Adipocyte (in vitro differentiated cells): ENCODE measurements at places on chromosomes 12 and 14.

- no peak for DNase-seq
These were observed 405.7 kb downstream of the RAD51B start for GRCh38 chr14:68225321-68225720.

DNA sequence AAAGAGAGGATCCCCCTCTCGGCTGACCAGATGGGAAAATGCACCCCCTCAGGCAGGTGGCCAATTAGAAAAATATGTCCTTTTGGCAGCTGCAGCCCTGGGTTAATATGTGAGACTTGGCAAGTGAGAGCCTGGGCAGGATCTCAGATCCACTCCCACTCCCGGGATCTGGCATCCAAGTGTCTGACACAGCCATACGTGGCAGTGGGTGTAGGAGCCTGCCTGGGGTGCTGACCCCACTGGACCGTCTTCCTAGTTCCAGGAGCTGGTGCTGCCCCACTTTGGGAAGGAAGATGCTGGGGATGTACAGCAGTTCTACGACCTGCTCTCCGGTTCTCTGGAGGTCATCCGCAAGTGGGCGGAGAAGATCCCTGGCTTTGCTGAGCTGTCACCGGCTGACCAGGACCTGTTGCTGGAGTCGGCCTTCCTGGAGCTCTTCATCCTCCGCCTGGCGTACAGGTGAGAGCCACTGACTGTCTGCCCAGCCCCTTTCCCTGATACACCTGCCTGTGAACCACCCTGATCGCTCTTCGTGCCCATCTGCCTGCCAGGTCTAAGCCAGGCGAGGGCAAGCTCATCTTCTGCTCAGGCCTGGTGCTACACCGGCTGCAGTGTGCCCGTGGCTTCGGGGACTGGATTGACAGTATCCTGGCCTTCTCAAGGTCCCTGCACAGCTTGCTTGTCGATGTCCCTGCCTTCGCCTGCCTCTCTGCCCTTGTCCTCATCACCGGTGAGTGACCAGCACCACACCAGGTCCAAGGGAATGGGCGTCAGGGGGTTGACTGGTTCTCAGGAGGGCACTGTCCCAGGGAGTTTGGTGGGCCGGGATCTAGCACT is 5.8 kb downstream of the NR4A1 start:
- DNase-seq, result no peak

DNA sequence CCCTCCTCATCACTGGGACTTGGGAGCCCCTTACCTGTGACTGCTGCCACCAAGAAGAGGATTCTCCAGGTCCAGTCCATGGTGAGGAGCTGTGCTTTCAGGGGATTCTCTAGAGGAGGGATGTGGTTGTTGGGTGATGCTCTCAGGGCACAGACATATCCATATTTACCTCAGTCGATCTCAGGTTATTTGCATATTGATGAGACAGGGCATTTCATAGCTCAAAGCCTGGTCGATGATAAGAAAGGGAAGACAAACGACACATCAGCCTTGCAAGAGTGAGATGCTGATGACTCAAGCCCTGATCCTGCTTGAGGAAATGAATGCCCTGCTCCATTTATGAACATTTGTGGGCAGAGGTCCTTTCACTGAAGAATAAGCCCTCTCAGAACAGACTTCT is 981.0 kb downstream of the TMEM121 start:
- no peak for DNase-seq

DNA sequence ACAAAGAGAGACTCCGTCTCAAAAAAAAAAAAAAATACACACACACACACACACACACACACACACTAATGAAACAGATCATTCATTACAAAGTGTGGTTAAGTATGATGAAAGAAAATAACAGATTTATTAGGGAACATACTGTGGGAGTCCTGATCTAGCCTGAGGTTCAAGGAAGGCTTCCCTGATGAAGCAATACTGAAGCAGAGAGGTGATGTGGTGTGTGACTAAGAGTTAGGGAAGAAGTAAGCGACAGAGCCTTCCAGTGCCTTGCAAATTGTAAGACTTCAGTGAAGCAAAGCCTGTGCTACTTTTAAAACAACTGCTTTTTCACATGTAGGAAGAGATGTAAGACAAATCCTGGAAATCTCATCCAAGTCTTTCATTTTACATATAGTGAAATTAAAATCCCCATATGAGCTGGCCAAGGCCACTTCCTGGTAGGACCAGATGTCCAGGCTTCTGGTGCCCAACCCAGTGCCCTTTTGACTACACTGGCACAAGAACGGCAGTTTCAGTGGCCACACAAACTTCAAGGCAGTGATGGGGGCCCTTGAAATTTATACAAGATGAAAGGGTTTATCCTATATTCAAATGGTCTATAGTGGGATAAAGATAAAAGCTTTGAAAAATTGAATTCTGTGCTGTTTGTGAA is 86.2 kb downstream of the STON2 start:
- no peak for DNase-seq
